Inflammatory macrophage (primary cell): ENCODE measurements at places on chromosomes 5 and 9.

DNA sequence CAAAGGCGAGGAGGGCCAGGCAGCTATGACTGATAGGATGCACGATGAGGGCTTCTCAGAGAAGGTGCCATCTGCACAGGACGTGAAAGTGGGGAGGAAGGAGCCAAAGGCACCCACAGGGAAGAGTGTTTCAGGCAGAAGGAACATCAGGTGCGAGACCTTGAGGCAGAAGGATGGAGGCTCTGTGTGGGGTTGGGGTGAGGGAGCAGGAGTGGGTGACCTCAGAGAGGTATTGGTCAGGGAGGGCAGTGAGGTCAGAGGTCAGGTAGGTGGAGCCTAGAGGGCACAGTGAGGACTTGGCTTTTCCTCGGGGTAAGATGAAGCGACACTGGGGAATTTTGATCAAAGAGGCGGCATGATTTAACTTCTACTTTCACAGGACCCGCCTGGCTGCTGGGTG is 64.7 kb upstream of the XPA start:
- DNase-seq: no peak

- peak; percentile 48 for DNase-seq
Measured at GRCh38 chr5:6714226-6715041, 1.2 kb downstream of the TENT4A start.

- DNase-seq: peak; percentile 52
Measured at GRCh38 chr5:119578937-119579336, 50.4 kb upstream of the FAM170A start.

GRCh38 chr5:102603670-102604069 is 104.9 kb upstream of the SLCO6A1 start:
- DNase-seq: no peak

GRCh38 chr5:12743582-12743981 is 839.3 kb upstream of the CTNND2 start:
- no peak for DNase-seq

- DNase-seq: no peak
Measured at GRCh38 chr5:57157131-57157530, 16.7 kb upstream of the GPBP1 start.

- peak; percentile 57 for DNase-seq
Measured at GRCh38 chr9:34591917-34592866, 2.7 kb upstream of the CNTFR start.

DNA sequence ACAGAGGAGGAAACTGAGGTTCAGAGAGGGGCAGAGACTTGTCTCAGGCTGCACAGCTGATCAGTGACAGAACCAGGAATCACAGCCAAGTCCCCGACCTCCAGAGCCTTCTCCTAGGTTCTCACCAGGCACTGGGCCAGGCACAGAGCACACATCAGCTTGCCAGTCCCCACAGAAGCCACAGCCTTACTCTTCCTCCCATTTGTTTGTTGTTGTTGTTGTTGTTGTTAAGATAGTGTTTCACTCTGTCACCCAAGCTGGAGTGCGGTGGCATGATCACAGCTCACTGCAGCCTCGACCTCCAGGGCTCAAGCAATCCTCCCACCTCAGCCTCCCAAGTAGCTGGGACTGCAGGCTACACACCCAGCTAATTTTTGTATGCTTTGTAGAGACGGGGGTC is 41.4 kb downstream of the NAIF1 start:
- DNase-seq: no peak
